ENCODE measurements at places on chromosomes 2 and 18.

GRCh38 chr18:73119574-73119973 is 251.8 kb upstream of the NETO1 start:
- DNase-seq, result no peak

GRCh38 chr18:31512203-31512764 is 14.3 kb downstream of the DSG2 start:
- DNase-seq, result no peak

DNA sequence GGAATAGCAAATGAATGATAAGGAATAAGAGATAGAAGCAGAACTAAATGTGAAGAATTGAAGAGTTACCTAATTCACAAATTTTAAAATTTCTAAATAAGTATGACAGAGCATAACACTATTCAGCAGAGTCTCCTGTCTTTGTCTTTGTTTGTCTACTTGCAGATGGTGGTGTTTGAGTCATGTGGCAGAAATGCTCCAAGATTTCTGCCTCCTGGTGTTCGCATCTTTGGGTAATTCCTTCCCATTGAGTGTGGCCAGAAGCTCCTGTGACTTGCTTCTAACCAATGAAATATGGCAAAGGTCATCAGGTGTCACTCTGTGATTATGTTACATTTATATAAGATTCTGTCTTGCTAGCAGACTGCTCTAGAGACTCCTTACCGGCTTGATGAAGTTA is 45.6 kb upstream of the GALNT3 start:
- no peak for DNase-seq

DNA sequence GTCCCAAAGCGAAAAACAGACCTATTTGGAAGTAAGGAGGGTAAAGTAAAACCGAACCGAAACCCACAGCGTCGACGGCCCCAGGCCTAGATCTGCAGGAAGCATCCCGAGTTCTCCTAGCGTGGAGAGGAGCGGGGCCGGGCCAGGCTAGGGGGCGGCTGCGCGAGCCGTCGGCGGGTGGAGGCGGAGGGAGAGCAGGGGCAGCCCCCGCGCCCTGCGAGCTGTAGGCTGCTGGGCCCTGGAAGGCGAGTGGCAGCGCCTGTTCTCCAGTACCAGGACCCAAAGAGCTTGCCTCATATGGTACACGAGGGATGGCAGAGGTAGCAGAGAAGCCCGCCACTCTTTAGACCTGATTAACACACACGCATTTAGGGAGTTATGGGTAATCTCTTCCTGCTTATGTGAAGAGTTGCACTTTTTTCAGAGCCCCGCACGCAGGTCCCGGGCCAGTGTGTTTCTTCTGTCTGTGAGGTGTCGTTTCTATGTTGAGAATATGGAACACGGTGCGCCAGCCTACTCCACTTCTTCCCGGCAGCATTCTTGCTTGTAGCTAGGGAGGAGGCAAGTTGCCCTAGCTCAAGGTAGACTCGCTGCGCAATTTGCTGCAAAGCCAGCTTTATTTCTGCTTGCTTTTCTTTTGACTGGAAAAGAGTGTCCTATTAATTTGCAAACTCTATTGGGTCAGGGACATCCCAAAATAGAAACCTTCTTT is 71.1 kb downstream of the ARHGEF33 start:
- DNase-seq, result no peak

- no peak for DNase-seq
Observed at GRCh38 chr2:126042089-126042488, 613.9 kb upstream of the GYPC start.

DNA sequence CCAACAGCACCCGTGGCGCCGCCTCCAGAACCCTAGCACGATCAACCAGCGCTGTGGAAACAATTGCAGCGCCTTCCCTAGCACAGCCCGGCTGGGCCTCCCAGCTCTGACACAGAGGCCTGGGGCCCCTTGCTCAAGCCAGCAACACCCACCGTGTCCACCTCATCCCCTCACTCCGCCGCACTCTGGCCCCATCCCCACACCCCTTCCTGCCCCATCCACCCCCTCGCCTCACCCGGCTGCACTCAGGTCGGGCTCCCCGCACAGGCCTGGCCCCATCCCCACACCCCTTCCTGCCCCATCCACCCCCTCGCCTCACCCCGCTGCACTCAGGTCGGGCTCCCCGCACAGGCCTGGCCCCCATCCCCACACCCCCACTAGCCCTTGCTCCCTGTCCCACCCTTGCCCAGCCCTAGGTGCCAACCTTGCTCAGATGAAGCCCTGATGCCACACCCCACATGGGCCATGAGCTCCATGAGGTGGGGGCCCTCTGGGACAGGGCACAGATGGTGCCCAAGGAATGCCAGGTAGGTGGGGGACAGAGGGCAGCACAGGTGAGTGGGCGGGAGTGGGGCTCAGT is 28.7 kb downstream of the KIF1A start:
- DNase-seq, result no peak

DNA sequence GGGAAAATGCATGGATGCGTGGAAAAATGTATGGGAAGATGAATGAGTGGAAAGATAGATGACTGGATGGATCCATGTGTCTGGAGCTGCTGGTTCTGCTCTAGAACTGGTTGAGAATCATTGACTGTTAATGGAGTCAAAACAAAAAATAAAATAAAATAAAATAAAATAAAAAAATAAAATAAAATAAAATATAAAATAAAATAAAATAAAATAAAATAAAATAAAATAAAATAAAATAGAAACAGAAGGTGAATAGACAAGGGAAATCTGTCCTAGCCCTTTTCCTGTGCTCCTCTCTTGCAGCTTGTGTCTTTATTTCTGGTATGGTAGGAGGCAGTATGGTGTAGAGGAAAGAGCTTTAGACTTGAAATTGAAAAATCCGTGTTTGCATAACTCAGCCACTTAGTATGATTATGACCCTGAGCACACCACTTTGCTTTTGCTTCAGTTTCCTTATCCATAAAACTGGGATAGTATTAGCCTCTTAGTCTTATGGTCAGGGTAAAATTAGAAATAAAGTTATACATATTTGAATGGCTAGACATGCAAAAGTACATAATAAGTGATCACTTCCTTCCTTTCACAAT is 51.0 kb downstream of the PSD4 start:
- no peak for DNase-seq

GRCh38 chr18:7598167-7599047 is 31.3 kb downstream of the PTPRM start:
- no peak for DNase-seq

DNA sequence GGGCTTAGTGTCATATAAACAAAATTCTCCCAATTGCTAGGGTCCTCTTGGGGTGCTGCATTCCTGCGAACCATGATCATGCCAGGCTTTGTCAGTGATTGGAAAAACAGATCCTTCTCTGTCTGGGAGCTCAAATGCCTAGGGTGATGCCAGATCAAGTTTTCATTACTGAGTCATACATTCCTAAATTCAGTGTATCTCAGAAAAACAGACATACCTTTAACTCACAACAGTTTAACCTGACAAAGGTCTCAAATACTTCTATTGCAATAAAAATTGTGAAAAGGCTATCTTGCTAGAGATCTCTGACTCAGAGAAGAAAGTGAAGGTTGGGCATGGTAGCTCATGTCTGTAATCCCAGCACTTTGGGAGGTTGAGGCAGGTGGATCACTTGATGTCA is 86.9 kb downstream of the SH3YL1 start:
- DNase-seq, result no peak

DNA sequence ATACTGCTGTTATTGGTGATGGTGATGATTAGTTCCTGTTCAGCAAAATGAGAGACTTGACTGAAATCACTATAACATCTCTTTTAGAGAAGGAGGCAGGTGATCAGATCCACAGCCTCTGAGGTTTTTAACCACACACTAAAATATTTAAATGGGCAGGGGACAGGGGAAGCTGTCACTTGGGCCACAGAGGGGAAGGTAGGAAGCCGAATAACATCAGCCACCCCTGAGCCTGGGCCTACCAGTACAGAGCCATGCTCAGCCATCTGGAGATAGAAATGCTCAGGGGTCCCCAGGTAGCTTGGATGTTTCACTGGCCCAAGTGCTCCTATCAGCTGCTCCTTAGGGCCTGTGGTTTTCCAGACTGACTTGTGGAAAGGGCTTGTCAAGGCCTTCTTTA is 122.3 kb downstream of the MRO start:
- no peak for DNase-seq

DNA sequence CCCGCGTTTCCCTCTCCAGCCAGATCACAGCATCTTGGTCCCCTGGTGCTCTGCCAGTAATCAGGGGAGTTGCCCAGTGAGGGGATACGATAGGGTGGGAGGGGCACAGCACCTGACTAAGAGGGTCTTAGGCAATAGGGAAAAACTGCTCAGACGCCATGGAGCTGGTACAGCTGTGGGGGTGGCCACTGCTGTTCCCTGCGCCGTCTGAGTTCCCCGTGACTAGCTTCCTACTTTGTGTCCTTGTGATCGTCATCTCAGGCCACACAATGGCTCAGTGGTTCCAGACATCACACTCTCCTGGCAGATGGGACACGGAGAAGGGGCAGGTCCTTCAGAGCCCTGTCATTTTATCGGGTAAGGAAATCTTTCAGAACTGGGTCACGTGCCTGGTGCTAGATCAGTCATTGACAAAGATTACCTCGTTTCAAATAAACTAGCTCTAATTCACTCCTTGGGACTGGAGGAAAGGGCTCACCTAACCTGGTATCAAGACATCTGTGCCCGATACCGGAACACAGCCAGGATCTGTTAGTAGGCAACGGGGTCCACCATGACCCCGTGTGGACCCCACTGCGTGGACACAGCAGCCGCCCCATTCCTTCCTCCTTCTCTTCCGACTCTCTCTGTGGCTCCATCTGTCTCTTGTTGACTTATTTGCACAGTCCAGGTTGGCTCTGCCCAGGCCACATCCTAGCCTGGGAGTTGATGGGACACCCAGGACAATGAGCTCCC is 101.6 kb downstream of the PTGR3 start:
- no peak for DNase-seq

- no peak for DNase-seq
Observed at GRCh38 chr18:59481436-59481835, 122.4 kb upstream of the LMAN1 start.

DNA sequence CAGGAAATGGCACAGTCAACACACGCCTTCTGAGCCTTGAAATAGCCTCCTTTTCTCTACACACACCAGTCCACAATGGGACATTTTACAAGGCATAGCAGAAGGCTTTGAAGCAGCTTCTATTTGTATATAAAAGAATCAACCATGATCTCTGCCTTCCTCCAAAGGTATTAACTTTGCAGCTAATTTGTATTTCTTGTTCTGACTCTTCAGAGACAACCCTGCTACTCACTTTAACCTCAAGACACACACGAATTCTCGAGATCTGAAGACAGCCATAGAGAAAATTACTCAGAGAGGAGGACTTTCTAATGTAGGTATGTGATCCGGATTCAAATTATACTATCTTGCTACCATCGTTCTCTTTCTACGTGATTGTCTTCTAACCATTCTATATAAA is 104.6 kb downstream of the VIT start:
- DNase-seq, result no peak

DNA sequence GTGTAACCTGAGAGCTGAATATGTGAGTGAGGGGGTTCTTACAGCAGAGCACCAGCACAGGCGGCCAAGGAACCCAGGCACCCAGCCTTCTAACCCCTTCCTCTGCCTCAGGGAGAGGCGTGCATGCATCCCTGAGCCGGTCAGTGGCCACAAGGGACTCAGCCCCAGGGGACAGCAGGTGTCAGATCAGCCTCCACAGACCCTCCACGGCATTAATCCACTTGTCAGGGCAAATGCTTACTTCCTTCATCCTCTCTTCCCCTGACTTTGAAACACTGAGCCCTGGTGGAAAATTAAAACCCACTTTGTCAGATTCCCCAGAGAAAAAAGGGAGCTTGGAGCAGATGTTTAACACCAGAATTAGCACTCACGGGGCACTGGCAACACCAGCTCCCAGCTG is 60.5 kb upstream of the SMAD2 start:
- no peak for DNase-seq

Measured in CD4-positive, alpha-beta T cell treated with Interleukin-12 subunit alpha and Interleukin-12 subunit beta, for 1 hour (primary cell).